ENCODE measurements at places on chromosomes 13 and 19.

- no peak for DNase-seq
Measured at GRCh38 chr13:25180775-25181537, 8.9 kb upstream of the AMER2 start.

GRCh38 chr13:92941167-92941566 is 285.4 kb upstream of the GPC6 start:
- DNase-seq, result no peak

DNA sequence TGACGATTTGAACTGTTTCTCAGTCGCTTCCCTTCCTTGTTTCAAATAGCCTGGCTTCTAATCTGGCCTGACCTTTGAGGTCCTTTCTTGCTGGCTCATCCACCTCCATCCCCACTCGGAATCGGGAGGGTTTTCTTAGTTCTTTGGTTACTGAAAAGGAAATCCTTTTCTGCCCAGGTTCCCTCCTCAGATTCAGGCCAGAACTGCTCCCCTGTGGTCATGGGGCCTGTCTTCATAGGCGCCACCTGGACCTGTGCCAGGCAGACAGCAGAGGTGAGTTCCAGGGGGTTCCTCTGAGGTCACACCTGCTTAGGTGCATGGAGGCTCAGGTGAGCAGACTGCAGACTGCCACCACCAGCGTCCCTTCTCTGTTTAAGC is 62.4 kb downstream of the AKAP11 start:
- no peak for DNase-seq

GRCh38 chr13:25276748-25277147 is 10.5 kb downstream of the MTMR6 start:
- no peak for DNase-seq

GRCh38 chr13:109160887-109161669 is 531.7 kb downstream of the MYO16 start:
- no peak for DNase-seq

- DNase-seq, result peak; percentile 15
Measured at GRCh38 chr13:31909864-31910551, 121.6 kb upstream of the FRY start.
